ENCODE measurements at places on chromosomes 6 and 20.

DNA sequence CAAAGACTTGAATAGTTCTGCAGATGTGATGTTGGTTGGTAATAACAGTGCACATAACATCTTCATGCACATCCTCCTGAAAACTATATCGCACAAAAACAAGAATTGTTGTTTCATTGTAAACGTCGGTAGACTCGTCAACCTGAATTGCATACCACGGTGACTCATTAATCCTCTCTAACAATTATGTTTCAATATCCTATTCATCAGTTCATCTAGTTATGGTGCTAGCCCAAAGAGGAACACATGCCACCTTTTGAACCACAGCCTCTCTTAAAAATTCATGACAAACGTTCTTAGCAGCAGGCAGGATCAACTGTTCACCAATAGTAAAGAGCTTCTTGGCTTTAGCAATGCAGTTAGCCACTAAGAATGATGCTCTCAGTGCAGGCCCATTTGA is 25.0 kb downstream of the CRYBG1 start:
- no peak for DNase-seq

DNA sequence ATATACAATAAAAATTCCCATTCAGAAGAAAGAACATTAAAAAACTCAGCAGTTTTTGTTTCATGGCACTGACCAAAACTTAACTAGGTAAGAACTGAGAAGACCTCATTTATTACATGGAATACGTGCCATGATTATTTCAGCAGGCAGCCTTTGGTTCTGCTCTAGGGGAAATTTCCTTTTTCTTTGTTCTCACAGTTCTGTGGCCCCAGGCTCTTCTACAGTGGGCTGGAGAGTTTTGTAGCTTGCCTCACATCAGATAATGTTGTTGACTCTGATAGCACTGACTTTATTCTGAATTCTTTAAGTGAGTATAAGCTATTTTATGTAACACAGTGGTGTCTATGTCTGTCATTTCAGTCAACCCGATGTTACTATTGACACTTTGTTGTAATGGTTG is 844.3 kb downstream of the TBC1D32 start:
- DNase-seq: no peak

GRCh38 chr6:117603821-117604220 is 1.5 kb upstream of the GOPC start:
- DNase-seq: no peak

DNA sequence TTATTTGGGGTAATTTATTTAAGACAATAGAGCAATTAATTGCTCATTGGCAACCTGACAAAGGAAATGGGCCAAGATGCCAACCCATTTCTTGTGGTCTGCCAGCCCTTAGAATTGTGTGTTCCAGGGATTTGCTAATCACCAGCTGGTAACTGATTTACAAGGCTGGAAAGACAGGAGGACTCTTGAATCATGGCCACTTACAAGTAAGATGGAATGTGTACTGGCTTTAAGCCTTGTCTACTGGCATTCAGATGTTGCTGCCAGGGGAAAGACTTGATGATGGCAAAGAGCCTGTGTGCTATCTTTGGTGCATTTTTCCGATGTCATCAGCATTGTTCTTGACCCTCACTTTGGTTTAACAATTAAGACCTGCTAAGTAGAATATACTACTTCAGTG is 91.0 kb downstream of the BCKDHB start:
- no peak for DNase-seq

- no peak for DNase-seq
Observed at GRCh38 chr6:4323322-4323721, 187.9 kb upstream of the ECI2 start.

DNA sequence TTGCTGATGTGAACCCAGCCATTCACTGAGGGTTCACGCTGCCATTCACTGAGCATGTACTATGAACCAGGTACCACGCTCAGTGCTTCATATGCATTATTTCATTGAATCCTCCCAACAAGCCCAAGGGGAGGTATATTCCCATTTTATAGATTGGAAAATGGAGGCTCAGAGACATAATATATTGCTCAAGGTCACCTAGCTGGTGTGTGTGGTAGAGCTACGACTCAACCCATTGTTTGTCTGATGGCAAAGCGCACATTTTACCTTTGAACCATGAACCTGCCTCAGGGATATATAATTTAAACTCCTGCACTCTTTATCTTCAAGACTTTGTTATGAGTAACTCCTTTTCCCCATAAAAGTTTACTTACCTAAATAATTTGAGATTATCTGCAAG is 28.3 kb downstream of the FERMT1 start:
- DNase-seq: no peak
